ENCODE measurements at places on chromosomes 7 and 10.

DNA sequence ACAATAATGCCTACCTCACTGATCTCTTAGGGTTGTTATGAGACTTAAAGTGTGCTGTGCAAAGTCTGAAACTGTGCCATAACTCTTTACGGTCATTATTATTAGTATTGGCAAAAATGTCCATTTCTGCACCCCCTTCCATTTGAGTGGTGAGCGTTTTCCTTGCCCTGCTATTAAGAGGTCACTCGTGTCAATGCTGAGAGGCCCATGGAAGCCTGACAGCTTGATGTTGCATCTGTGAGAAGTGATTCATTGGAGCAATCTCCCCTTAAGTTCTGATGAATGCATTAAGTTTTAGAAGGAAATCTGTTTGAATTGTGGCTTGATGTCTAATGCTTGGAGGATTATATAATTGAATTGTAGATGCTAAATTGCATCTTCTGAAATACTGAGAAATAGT is 253.3 kb downstream of the FRMD4A start:
- no peak for DNase-seq

- no peak for DNase-seq
Measured at GRCh38 chr10:126634911-126635310, 35.6 kb downstream of the C10orf90 start.

- no peak for DNase-seq
Measured at GRCh38 chr10:117960345-117960935, 86.3 kb downstream of the RAB11FIP2 start.

DNA sequence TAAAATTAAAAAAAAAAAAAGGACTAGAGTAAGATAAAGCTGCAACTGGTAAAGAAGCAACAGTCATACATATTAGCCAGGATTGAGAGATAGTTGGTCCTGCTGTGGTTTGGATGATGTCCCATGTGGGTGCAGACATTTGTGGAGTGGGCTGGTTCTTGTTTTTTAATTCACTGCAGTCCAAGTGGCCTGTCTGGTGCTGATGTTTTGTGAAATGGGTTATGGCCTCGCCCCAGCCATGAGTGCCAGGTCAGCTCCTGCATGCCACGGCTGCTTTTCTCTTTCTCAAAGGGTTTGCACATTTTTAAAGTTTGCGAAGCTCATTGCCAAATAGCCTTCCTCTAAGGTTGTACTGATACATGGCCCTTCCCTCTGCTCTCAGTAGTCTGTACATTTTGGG is 14.1 kb upstream of the BTBD16 start:
- no peak for DNase-seq

DNA sequence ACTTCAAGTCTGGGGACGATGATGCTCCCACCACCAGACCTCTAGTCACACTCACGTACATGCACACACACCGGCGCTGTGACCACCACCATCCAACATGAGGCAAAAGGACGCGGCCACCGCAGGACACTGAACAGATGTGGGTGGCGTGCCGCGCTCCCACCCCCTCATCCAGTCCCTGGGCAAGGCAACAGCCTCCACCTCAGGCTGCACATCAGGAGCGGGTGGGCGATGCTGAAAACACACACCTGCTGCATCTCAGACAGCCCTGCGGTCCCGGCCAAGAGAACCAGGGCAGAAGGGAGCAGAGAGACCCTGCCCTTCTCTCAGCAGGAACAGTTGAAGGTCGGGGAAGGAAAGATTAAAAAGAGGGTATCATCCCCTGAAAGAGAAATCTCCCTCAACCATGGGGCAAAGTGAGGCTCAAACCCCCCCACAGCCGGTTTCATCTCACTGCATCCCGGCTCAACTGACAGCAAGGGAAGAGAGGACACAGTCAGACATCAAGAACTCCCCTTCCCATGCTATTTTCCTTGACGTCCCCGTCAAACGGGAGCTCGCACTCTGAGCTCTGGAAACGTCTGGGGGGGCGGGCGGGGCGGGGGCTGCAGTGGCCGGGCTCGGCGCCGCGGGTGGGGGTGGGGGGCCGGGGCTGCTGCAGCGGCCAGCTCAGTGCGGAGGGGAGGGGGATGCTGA is 1.1 kb downstream of the CAMK2G start:
- no peak for DNase-seq

GRCh38 chr7:100053215-100053614 is 3.6 kb downstream of the ZSCAN21 start:
- DNase-seq, result no peak

- DNase-seq, result no peak
Measured at GRCh38 chr10:62233356-62234076, 35.1 kb downstream of the RTKN2 start.

DNA sequence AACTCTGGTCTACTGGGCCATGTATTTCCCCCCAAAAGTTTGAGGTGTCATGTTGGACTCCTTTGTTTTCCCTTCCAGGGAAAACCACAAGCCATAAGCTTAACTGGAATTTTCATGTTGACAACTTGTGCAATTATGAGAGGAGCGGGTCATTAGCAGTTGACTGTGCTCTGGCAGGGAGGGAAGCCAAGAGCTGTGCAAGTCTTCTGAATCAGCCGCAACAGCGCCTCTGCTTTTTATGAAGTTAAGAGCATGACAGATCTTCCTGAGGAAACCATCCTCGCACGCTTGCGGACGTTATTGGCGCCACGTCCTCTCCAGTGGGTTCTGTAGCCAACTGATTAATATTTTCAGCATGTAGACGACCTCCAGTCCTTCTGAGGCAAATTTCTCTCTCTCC is 148.7 kb upstream of the MKI67 start:
- no peak for DNase-seq

DNA sequence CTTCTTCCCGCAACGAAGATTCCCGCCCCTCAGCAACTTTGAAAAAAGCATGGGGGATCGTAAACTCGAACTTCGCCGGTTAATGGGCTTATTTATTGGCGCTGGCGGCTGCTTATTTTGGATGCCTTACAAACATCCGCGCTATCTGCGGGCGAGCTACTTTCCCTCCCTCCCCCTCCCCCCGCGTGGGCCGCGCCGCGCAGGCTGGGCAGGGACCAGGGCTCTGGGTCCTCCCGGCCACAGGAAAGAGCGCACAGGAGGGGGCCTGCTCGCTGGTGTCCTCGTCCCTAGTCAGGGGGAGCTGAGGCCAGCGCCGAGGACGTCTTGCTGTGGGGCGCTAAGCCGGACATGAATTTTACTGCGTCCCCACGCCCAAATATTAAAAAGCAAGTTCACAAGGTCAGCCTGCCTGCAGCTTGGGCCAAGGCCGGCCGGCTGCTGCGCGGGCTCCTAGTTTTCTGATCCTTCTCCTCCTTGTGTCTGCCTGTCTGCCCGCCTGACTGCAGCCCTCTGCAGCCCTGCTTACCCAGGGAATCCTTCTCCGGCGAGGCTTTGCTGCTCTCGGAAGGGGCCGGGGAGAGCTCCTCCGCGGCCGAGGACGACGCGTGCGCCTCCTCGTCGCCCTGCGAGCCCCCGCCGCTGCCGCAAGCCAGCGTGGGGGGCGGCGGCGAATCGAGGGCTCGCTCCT is 1.2 kb downstream of the HOXA10 start:
- no peak for DNase-seq
